Esophagus squamous epithelium (tissue), 5 donors: ENCODE measurements at places on chromosomes 1 and 21.

DNA sequence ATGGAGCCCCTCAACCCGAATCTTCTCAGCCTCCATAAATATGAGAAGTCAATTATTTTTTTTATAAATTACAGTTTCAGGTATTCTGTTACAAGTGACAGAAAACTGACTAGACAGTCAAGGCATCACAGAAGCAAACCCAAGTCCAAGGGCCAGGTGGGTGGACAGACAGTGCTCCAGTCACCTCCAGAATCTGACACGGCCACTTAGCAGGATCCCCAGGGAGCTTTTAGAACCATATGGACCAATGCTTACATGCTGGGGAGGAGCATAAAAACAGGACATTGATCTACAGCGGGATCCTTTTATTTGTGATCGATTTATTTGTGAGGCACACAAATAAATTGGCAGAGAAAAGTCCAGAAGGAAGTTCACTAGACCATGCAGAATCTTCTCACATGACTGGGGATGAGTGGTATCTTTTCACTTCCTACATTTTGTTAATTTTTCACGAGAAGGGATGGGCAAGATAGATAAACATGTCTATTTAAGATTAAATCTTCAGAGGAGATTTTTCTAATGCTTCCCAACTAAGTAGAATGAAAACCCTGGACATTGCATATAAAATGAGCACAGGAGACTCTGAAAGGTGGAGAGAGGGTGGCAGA lies 15.0 kb downstream of the ZNF496 start:
- no peak for DNase-seq

GRCh38 chr1:101592845-101593244 lies 356.0 kb downstream of the S1PR1 start:
- DNase-seq, result no peak

- DNase-seq, result no peak
Observed at GRCh38 chr1:938088-938683, 14.5 kb downstream of the SAMD11 start.

DNA sequence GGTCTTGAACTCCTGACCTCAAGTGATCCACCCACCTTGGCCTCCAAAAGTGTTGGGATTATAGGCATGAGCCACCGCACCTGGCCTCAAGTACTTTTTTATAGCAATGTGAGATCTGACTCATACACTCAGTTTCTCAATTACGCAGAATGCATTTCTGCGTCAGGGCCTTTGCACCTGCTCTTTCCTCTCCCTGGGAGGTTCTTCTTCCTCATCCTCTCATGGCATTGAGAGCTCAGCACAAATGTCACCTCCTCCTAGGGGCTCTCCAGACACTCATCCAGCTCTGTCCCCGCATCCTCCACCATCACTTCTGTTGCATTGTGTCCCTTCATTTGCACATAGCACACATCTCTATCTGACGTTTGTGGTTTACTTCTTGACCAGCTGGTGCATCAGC lies 418.8 kb downstream of the PTPRU start:
- no peak for DNase-seq

- DNase-seq, result no peak
Observed at GRCh38 chr1:214372092-214372491, 91.1 kb downstream of the SMYD2 start.

- no peak for DNase-seq
Observed at GRCh38 chr21:38032082-38032801, 116.0 kb upstream of the KCNJ6 start.

GRCh38 chr1:82299656-82300055 lies 498.9 kb downstream of the ADGRL2 start:
- DNase-seq, result no peak

- DNase-seq, result no peak
Observed at GRCh38 chr1:201063145-201063544, 39.6 kb upstream of the KIF21B start.

DNA sequence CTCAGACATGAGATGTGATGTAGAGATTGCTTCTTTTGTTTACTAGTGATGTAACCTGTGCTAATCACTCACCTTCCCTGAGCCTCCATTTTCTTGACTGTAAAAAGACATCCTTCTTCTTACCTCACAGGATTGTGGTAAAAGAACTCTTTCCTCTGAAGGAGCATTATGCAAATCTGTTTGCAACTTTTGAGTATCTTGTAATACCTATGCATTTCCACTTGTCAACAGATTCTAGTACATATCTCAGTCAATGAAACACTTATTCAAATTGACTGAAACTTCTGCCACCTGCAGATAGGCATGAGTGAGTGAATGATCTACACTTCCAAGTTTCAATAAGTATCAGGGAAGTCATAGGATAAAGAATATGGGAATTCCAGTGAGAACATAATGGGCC lies 174.7 kb downstream of the HHIPL2 start:
- DNase-seq, result no peak

DNA sequence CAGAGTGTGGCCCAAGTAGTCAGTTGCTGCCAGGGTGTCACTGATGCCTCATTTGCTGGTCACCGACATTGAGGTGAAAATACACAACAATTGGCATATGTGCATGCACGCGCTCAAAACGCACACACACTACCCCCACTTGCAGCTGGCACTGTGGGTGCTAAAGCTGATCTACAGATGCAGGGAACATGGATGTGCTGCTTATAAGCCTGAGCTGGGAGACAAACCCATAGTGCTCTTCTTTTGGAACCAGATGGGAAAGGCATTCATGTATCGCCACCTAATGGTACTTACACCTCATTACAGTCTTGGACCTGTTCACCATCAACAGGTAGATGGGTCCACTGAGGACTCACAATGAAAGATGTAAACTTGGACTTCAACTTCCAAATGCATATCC lies 70.3 kb upstream of the CAMK1G start:
- DNase-seq, result no peak

DNA sequence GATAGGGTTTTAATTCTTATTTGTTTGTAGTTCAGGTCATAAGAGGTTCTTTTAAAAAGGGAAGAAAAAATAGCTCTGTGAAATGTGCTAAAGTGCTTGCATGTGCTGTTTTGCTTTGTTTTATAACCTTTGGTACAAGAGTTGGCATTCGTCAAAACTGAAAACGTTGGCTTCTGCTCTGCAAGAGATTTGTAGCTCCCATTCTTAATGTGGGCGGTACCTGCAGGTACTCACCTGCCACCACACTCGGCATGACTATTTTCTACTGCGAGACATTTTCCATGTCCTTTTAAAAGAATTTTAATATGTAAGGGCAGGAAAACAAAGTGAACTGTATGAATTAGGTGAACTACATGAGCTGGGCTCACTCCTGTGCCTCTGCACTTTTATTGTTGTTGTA lies 92.6 kb downstream of the ADARB1 start:
- no peak for DNase-seq

- no peak for DNase-seq
Observed at GRCh38 chr1:166971252-166971651, 4.1 kb downstream of the ILDR2 start.

DNA sequence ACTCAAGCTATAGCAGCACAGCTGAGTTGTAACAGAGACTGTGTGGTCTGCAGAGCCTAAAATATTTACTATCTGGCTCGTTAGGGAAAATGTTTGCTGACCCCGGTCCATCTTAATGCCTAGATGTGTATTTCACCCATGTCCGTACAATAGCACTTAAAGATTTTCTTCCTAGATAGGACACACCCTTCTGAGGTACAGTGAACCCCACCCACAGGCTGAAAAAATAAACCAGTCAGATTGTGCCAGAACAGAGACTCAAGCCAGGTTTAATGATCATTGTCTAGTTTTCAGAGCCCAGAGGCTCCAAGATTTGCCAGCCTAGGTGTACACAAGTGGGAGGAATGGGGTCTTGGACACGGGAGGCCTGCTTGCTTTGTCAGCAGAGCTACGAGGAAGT lies 5.6 kb downstream of the AMIGO1 start:
- DNase-seq, result no peak

GRCh38 chr1:112297536-112297935 lies 98.5 kb upstream of the CTTNBP2NL start:
- DNase-seq, result no peak

DNA sequence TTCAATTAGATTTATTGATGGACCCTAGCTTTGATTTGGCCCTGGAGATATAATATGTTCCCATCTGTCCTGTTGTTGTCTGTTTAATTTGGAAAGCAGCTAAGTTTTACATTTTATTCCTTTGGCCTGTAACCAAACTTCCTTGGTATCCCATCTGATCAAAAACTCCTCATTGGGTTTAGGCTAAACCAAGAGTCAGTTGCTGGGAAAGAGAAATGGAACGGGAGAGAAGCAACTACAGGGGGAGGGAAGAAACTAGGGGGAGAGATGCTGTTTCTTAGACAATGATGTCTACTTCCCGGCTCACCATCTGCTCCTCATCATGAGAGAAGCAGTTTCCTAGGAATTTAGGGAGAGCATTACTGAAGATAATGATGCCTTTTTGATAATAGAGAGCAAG lies 141.8 kb downstream of the SYT2 start:
- DNase-seq, result no peak

GRCh38 chr1:917076-917459 lies 6.7 kb upstream of the SAMD11 start:
- DNase-seq, result no peak

DNA sequence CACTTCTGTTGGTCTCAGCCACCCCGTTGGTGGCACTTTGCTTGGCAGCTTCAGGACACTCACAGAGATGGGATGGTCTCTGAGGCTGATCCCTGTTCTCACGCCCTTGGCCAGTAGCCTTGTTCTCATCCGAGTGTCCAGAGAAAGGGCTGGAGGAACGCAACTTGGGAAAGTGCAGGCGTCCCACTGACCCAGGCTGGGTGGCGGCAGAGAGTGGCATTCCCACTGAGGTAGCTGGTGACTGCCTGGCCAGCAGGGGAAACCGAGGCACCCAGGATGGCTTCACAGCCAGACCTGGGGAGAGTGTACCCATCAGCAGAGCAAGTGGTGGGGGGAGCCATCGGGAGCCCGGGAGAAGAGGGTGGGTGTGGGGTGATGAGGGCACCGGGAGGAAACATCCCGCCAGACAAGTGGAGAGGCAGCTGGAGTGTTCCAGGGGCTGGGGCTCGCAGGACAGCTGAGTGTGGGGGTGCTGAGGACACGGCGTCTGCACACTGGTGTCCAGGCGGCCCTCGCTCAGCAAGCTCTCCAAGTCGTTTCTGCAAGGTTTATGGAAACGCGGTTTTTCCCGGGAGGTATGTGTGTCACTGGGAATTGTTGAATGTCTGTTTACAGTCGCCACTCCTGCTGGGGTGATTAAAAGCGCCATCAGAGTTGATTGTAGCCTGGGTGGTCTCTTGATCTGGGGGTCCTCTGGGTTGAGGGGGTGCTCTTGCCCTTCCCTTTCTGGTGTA lies 97.8 kb downstream of the SIK1 start:
- no peak for DNase-seq

- no peak for DNase-seq
Observed at GRCh38 chr1:15515022-15515663, 8.9 kb downstream of the CASP9 start.

- no peak for DNase-seq
Observed at GRCh38 chr1:98099501-98099900, 178.7 kb upstream of the DPYD start.

GRCh38 chr1:204445860-204446412 lies 34.3 kb upstream of the PPP1R15B start:
- no peak for DNase-seq

- DNase-seq, result no peak
Observed at GRCh38 chr1:47207803-47208373, 18.1 kb upstream of the PDZK1IP1 start.

- no peak for DNase-seq
Observed at GRCh38 chr1:75785320-75785982, 605 bp upstream of the RABGGTB start.

- no peak for DNase-seq
Observed at GRCh38 chr1:207010726-207011125, 21.8 kb downstream of the C1orf116 start.

DNA sequence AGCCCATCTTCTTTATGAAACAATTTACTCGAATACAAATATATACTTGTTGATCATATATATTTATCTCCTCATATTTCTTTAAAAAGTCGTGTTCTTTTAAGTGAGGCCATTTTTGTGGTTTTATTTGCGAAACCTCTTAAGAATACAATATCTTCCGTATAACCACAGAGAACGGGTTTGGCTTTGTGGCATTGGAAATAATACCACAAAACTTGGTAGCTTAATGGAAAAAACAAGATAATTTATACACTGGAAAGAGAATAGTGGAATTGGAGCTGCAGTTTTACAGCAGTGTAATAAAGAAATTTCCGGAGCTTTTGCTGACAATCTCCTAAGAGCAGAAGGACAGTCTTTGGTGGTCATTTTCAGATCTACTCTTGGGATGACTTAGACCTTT lies 29.4 kb downstream of the PTGFR start:
- no peak for DNase-seq

DNA sequence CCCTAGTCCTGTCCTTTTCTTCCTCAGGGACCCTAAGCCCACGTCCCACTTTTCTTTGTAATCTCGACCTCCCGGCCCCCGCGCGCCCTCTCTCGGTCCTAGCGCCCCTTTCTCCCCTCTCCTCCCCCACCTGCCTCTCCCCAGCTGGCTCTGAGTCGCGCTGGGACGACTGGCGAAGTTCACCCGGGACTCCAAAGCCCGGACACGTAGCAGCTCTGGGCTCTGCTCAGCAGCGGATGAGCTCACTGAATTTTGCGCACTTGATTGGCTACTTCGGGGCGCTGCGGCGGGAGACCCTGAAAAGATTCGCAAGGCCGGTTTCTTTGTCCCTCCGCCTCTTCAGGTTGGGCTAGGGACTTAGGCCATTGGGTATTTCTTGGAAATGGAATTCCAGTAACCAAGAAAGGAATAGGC lies 16.3 kb upstream of the ACKR1 start:
- DNase-seq, result no peak

DNA sequence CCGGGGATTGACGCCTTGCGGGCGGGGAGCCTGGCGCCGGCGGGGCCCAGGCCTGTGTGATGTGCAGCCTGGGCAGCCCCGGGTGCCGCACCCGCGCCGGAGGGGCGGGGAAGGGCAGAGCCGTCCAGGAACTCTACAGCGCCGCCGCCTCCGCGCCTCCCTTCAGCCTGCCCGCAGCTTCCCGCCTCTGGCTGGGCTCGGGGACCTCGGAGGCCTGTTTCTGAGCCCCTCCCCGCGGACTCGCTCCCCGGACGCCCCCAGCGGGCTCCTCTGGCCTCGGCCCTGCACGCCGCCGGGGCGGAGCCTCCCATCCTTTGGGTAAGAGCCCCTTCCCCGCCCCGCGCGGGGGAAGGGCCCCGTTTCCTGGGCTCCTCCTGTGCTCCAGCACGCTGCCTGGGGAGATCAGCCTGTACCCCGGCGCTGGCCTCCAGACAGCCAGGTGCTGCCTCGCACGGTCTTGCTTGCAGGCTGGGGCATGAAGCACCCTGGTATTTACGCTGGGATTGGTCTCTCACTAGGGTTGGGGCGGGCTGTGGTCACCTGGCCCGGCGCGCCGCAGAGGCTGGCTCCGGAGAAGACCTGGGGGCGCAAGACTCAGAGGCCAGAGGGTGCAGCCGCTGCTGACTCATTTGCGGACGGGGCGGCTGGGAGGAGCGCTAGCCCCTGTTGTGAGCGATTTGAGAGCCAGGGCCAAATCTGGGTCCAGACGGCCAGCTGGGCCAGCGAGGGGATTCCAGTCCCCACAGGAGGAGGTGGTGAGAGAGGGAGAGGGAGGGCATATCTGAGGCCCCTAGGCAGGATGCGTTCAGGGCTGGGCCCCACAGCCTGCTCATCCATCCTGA lies 5.7 kb upstream of the ACOT11 start:
- no peak for DNase-seq

- DNase-seq, result no peak
Observed at GRCh38 chr1:3515774-3516480, 61.5 kb downstream of the ARHGEF16 start.

- DNase-seq, result no peak
Observed at GRCh38 chr21:41964171-41964570, 10.4 kb upstream of the C2CD2 start.

- no peak for DNase-seq
Observed at GRCh38 chr1:70239940-70240339, 18.8 kb downstream of the SRSF11 start.

- no peak for DNase-seq
Observed at GRCh38 chr1:105795741-105796140, 1260.7 kb upstream of the PRMT6 start.
